Tibial nerve (tissue), 4 donors: ENCODE measurements at places on chromosomes 12 and 14. TPM values are rescaled to one million over a fixed set of nuclear protein-coding genes. Genes with fewer than 3 reads are reported as not detected.

- no peak for DNase-seq
Measured at GRCh38 chr12:128313931-128314330, 47.0 kb downstream of the TMEM132C start.

Gene MANSC4
- 0.78 TPM for total RNA-seq

GRCh38 chr12:47739979-47740378 lies 14.7 kb upstream of the ENDOU start:
- DNase-seq: no peak

Gene NUBPL
- total RNA-seq: 10.3 TPM
